ENCODE measurements at places on chromosomes 13 and 19.

- DNase-seq: no peak
These were observed 253.3 kb upstream of the TSHZ3 start for GRCh38 chr19:31602548-31602947.

DNA sequence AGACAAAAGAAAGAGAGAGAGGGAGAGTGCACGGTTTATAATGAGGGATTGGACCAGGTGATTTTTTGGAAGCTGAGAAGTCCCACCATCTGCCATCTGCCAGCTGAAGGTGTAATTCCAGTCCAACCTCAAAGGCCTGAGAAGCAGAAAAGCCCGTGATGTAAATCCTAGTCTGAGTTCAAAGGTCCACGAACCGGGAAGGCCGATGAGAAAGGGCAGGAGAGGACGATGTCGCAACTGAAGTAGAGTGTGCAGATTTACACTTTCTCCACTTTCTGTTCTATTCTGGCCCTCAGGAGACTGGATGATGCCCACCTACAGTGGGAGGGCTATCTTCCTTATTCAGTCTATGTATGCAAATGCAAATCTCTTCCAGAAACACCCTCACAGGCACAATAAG is 500.0 kb downstream of the DIAPH3 start:
- no peak for DNase-seq

GRCh38 chr13:21175656-21176214 is 617 bp downstream of the SKA3 start:
- DNase-seq: peak; percentile 3

DNA sequence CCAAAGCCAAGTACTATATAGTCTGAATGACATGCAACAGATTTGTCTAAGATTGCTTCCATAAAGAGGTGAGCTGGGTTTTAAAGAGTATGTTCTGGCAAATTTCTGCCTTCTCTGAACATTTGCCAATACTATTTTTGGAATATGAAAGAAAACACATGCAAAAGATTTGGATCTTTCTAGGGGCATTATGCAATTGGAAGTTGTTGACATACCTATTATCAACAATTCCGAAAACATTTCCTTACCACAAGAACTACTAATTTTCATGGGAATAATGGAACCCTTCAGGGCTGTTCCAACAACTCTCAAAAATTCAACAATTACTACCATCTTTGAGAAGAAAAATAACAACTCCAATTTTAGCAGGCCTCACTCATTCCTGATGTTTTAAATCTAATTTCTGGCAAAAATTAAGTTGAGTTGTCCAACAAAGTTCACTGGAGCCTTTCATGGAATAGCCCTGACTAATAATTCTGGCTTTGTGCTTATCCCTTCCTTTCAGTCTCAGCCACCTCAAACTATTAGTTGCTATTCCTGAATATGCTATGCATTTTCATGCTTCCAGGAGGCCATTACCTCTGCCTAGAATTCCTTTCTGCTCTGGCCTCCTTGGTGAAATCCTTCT is 250.0 kb downstream of the RGCC start:
- DNase-seq: no peak

DNA sequence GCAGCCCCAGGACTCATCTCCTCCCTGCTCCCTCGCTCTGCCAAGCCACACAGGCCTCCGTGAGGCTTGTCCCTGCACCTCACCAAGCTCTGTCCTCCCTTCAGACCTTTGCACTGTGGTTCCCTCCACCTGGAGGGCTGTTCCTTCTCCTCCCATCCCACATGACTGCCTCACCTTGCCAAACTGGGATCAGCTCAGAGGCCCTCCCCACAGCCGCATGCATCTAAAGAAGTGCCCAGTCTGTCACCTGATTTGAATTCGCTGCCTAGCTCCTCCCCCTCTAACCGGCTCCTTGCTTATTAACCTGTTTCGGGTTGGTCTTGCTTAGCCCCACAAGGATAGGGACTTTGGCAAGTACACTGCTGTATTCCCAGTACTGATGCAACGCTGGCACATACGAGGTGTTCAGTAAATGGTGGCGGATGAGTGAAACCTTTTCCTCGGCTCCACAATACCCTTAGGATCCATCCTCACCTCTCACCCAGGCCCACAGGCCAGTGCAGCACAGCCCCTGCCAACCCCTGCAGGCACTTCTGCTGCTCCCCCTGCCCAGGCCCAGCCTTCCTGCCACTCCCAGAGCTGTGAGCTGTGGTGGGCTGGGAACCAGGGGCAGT is 4.4 kb downstream of the AKT2 start:
- no peak for DNase-seq

DNA sequence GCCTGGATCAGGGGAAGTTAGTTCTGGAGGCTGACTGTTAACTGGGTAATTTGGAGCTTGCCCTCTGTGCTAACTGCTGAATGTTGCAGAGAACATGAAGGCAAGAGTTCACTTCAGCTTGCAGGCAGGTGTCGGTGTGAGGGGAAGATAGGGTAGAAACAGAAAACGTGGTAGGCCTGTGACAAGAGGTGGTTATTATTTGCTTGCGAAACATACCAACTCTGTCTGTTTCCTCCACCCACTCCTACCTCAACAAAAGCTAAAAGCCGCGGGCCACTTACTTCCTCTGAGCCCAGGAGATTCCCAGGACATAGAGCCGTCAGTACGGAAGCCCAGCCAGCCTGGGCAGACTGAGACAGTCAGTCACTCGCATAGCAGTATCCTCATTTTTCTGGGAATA is 119.2 kb upstream of the ABCC4 start:
- no peak for DNase-seq

GRCh38 chr13:27965740-27966640 is 3.1 kb downstream of the CDX2 start:
- no peak for DNase-seq

DNA sequence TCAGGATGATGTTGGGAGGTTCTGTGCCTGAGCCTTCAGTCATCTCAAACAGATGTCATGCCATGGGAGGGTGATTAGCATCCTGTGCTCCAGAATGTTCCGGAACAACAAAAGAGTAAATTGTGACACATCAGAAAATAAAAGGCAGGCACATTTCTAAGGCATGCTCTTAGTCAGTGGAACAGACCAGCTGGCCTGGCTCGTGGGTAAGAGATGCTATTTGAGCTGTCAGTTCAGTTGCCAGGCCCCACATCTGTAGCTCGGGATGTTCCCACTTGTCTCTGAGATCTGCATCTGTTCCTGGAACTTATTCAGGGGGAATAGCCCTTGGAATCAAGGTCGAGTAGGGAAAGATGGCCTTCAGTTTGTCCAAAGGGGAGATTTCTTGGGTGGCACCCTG is 26.0 kb downstream of the OLFM4 start:
- no peak for DNase-seq

- peak; percentile 47 for DNase-seq
These were observed 74.0 kb upstream of the DOCK9 start for GRCh38 chr13:99051768-99052455.

DNA sequence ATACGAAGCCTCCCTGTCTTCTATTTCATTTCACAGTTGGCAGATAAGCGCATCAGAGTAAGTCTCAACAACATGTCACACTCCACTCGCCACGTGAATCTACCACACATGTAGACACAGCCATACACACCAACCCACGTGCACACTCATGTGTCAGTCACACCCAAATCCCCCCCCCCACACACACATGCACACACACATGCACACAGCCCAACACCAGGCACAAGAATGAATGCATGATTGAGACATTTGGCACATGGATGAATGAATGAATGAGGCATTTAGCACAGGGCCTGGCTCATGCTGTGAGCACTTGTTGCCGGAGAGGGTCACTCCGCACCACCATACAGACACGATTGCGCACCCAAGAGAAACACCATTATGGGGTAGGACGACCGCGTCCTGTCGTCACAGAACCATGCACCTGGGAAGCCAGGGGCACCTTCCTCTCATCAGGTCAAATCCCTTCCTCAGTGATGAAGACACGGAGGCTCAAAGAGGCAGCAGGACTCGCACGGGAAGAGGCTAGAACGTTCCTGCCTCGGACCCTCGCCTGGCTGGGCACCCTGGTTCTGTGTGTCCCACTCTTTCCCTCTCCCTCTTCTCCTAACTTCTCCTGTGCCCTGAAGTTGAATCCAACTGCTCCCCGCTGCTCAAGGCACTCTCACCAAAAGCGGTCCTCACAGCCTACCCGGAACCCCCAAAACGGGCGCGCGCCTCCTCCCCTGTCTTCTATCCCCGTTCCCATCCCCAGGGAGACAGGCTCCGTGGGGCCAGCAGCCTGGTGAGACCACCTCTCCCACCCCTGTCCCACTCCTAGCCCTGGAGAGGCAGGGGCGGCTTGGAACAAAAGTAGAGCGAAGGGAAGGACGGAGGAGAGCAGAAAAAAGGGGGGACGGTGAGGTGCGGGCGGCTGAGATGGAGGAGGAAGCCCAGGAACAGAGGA is 1.3 kb downstream of the MEIS3 start:
- DNase-seq: no peak

DNA sequence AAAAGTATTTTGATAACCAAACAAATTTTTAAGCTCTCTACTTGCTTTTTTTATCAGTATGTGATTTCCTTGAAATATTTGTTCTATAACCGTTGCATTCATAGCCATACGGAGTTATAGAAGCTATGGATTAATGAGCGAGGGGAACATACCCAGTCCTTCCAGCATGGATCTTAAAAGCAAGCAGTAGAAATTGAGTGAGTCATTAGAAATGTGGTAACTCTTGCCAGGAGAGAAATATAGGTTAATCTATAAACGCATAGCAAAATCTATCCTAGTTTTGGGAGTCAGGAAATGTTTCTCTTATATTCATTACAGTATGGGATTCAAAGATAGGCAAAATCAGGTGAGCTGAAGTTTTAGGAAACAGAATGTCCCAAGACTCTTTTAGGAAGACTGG is 507.4 kb downstream of the DACH1 start:
- DNase-seq: no peak
